ENCODE measurements at places on chromosomes 11 and 22. TPM values are rescaled to one million over a fixed set of nuclear protein-coding genes. Genes with fewer than 3 reads are reported as not detected.

OR5A1 gene
- not detected for total RNA-seq

C11orf97 gene
- not detected for total RNA-seq

GRCh38 chr22:41499624-41500280, 30.8 kb downstream of the ACO2 start:
- DNase-seq, result no peak
- H3K4me3 ChIP-seq, result no peak overlapping the region
- H3K36me3 ChIP-seq, result peaks cover 28% of the 10 kb centered on the region
- H3K4me1 ChIP-seq, result no peaks in the 10 kb centered on the region
- H3K27ac ChIP-seq, result no peak overlapping the region

- no peak overlapping the region for H3K4me3 ChIP-seq
- no peak overlapping the region for H3K27ac ChIP-seq
These were observed 12.8 kb downstream of the ETS1 start for GRCh38 chr11:128574576-128575011.

All from CD4-positive, alpha-beta memory T cell (primary cell).